ENCODE measurements at places on chromosomes 16 and 17.

GRCh38 chr16:15547768-15548096, 95.2 kb downstream of the MARF1 start:
- DNase-seq, result no peak

- DNase-seq, result no peak
Measured at GRCh38 chr17:69300222-69300621, 26.7 kb downstream of the ABCA5 start.

GRCh38 chr17:62797959-62798358, 10.2 kb downstream of the MARCHF10 start:
- DNase-seq, result no peak

DNA sequence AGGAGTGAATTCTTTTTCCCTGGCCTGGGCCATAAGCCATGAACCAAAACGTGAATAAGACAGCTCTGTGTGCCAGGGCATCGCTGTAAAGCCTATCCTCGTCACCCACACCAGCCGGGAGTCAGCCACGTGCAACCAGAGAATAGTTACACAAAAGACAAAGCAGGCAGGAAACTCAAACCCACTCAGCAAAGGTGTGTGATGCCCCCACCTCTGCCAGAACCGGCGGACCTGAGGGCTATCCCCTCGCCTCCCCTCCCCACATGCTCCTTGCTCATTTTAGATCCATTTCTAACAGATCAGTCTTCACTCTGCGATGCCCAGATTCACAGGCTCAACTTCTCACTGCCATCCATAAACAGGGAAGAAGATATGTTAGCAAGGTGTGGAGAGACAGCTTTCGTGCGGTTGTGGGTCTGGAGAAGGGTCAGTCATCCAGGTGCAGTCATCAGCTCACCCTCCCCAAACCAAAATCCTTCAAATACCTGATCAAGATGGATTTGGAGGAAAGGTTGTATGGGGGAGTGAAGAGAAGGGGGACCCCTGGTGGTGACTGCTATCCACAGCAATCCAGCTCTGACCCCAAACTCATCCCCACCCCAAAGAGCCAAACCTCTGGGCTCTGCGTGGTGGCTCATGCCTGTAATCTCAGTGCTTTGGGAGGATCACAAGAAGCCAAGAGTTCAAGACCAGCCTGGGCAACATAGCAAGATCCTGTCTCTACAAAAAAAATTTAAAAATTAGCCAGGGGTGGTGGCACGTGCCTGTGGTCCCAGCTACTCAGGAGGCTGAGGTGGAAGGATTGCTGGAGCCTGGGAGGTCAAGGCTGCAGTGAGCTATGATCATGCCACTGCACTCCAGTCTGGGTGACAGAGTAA, 219.2 kb downstream of the C16orf78 start:
- DNase-seq, result peak; percentile 55

DNA sequence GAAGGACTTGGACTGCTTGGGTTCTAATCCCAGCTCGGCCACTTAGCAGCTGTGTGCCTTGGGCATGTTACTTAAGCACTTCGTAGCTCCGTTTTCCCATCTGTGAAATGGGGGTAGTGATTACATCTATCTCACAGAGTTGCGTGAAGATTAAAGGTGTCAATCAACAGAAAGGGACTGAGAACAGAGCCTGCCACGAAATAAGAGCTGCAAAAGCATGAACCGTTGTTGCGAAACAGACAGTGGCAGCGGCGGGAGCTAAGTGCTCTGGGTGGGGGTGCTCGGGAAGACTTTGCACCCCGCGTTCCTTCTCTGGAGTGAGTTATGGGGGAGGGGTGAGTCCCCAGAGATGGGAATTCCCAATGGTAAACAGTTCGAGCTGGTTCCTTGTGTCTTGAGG, 79.6 kb upstream of the LHX1 start:
- no peak for DNase-seq

DNA sequence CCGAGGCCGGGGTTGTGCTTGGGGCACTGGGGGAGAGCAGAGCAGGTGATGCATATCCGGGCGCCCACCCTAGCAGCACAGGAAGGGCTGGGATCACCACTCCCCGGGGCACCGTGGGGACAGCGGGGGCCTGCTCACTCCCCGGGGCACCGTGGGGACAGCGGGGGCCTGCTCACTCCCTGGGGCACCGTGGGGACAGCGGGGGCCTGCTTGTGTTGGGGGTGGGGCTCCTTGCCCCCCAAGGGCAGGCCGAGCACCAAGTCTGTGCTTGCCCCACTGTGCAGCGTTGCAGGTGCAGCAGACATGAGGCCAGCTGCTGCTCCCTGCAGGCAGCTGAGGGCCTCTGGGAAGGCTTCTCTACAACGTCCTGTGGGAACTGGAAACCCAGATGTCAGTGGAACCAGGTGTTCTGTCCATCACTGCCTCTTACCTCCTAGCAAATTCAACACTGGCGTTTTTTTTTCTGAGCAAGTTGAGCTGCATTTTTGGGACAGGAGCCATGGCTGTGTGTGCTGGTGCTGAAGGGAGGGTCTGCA, 25.0 kb upstream of the ZNF750 start:
- no peak for DNase-seq
